ENCODE measurements at places on chromosomes 12 and 14. TPM values are rescaled to one million over a fixed set of nuclear protein-coding genes. Genes with fewer than 3 reads are reported as not detected.

The PIWIL1 gene
- not detected for total RNA-seq

The LRRC10 gene
- not detected for total RNA-seq

- DNase-seq = no peak
Observed at GRCh38 chr12:127401005-127401404, 866.0 kb upstream of the TMEM132C start.

DNA sequence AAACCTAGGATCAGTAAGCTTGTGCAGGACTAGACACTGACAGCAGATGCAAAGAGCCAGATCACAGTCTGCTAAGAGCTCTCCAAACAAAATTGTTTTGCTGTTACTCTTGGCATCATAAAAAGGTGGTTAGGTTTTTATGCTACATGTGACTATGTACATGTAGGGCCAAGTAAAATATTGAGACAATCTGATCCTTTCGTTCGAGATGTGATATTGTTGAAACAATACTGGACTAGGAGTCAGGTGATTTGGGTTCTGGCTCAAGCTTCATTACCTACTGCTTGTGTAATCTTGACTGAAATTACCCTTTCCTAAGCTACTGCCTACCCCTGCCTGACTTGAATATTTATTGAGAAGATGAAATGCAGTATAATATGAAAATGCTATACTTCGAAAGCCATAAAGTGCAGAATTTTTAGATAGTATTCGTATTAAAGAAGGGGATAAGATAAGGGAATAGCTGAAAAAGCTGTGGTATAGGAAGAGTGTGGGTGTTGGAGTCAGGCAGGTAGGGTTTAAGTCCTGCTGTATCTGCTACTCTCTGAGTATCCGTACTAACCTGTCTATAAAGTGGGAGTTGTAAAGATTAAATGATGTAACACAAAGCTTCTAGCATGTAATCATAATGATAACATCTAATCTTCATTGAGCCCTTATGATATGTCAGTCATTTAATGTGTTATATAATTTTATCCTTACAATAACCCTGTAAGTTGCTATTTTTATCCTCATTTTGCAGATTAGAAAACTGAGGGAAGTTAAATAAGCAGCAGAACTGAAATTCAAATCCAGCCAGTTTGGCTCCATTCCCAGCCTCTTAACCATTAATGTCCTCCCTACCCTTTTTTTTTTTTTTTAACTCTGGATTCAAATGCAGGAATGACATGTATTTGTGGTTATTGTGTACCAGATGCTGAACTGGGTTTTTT is 38.6 kb upstream of the ATF1 start:
- no peak for DNase-seq

DNA sequence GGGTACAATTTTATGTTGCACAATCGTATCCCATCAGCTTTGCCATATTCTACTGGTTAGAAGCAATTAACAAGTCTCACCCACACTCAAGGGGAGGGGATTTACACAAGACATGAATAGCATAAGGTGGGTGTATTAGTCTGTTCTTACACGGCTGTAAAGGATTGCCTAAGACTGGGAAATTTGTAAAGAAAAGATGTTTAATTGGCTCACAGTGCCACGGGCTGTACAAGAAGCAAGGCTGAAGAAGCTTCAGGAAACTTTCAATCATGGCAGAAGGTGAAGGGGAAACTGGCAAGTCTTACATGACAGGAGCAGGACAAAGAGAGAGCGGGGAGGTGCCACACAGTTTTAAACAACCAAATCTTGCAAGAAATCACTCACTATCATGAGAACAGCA is 231.8 kb upstream of the AMIGO2 start:
- DNase-seq = no peak

DNA sequence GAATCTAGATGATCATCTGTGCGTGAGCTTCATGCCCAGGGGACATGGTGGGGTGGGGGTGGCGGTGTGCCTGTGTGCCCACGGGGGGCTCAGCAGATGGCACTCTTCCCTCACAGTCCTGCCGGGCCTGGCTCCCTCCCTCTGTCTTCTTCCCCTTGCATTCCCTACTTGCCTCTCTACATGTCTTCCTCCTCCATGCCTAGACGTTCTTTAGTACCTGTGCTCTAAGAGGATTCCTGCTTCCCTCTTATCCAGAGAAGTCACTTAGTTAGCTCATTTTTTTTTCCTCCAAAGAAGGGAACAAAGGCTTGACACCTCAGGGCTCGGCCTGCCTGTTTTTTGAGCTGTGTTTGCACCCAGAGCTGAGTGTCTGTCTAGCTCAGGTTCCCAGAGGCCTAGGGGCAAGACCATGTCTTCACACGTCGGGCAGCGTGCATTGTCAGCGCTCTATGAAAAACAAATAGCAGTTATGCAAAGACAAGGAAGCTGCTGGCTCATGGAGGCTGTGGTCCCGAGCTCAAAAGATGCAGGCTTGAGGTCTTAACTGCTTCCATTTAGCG is 48.8 kb downstream of the NINJ2 start:
- no peak for DNase-seq

DNA sequence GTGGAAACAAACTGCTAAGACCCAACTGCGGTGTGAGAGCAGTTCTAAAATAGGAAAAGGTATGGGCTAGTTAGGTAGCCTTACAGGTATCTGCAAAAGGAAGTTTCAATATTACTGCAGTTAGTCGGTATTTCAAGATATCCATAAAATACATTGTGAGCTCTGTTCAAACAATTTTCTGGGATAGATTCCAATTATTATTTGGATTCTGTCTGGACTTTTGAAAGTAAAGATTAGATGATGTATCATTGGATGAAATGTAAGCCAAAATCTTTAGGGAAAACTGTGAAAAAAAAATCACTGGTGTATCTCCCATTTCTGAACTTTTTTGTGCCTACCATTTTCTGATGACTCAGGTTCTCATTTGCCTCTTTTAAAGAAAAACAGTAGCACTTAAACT is 621.6 kb downstream of the CCER1 start:
- DNase-seq = no peak

DNA sequence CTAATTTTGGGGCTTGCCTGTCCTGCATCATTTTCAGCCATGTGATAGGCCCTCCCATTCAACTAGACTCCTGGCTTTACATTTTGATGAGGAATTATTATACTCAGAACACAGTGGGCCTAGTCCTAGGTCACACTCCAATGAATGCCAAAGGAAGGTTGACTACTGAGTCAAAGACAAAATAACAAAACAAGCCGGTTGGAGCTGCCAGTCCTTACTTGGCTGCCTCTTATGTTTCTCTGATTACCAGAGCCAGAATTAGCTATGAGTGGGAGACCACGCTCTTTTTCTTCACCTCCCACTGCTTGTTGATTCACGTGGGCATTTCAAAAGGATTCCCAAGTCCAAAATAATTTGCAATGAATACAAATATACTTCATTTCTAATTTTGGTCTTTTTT is 78.1 kb upstream of the USP44 start:
- DNase-seq = no peak

DNA sequence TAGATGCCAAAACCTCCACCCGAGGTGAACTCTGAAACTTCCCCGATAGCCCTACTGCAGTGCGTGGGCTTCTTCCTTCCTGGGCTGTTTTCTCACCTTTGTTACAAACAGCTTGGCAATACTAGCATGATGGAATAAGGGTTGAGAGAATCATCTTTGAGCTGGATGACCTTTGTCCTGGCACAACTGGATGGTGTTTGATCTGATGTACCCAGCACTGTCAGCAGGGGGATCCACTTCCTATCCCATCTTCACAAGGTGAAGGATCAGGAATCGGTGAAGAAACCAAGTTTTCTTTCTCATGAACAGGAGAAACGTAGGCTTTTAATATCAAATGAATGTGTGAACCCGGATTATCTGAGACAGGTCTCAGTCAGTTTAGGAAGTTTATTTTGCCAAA is 19.5 kb upstream of the LRRC10 start:
- DNase-seq = no peak
